DMS 273 treated with DMSO at 0.1 percent for 48 hours (cell line): ENCODE measurements at places on chromosomes 2 and 18.

DNA sequence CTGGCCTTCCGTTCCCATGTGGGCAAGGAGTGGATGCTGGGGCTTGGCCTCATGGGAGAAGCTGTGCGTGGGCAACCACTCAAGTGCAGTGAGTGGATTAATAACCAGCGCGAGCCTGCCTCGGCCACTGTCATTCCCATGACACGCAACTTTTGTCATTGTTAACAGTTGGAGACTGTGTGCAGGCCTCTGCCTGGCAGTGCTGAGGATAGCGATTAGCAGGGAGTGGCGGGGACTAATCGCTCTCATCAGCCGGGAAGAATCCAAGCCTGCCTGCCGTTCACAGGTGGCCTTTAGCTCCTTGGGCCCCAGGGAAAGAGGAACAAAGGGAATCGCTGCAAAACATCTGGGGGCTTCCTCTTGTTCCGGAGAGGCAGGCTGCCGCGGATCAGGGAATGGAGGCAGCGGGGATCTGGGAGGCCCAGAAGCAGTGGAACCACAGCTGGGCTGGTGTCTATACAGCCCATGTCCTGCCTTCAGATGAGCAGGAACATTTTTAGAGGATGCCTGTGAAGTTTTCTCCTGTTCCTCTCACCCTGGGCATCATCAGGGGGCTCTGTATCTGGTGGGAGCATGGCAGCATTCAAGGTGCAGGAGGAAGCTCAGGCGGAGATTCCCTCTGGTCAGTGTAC, 53.8 kb downstream of the CTIF start:
- DNase-seq = no peak

GRCh38 chr2:237830522-237830921, 28.9 kb upstream of the RAMP1 start:
- no peak for DNase-seq

GRCh38 chr2:68250196-68250595, 2.1 kb downstream of the PPP3R1 start:
- no peak for DNase-seq

DNA sequence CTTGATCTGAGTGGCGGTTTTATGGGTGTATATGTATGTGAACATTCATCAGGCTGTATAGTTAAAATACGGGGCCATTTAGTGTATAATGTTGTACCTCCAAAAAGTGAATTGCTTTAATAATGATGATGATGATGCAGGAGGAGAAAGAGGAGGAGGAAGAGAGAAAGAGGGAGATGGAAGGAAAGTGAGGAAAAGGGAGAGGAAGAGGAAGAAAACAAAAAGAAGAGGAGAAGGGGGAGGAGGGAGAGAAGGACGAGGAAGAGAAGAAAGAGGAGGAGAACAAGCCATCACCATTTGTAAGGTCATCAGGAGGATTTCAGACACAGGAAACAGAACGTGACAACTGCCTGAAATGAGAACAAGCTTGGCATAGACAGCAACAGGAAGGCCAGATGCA, 168.4 kb upstream of the NCKAP5 start:
- no peak for DNase-seq

DNA sequence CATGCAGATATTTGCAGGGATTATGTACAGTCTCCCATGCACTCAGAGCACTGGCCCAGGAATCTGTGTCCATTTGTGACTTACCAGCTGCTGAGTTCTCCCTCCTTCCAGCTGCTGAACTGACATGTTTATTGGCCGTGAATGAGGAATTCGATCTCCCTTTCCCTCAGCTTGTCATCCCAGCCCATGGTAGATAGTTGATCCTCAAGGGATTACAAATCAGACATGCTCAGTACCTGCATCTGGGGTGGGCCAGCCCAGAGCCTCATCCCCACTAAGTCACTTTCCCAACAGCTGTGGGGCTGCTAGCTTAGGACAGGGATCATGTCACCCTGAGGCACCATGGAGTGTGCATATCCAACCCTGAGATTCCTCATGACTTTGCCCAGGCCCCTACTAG, 1284.9 kb upstream of the LRRTM1 start:
- DNase-seq = no peak

DNA sequence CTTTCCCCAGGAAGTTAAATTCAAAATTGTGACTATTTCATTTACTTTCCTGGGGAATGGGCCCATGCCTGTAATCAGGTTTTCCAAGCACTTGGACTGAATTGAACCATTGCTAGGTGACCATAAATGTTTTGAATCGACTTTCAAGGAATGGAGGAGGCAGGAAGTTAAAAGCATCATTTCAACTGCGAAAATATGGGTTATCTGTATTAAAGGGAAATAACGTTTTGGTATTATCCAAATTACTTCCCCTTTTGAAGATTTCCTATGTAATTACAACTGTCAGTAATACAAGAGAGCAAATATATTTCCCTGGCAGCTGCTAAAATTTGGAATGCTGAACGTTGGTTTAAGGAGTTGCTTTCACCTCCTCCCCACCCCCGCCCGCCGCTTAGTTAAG, 19.0 kb downstream of the PNO1 start:
- DNase-seq = no peak

- peak; percentile 90 for DNase-seq
These were observed 31.8 kb downstream of the KLF7 start for GRCh38 chr2:207133820-207134519.

DNA sequence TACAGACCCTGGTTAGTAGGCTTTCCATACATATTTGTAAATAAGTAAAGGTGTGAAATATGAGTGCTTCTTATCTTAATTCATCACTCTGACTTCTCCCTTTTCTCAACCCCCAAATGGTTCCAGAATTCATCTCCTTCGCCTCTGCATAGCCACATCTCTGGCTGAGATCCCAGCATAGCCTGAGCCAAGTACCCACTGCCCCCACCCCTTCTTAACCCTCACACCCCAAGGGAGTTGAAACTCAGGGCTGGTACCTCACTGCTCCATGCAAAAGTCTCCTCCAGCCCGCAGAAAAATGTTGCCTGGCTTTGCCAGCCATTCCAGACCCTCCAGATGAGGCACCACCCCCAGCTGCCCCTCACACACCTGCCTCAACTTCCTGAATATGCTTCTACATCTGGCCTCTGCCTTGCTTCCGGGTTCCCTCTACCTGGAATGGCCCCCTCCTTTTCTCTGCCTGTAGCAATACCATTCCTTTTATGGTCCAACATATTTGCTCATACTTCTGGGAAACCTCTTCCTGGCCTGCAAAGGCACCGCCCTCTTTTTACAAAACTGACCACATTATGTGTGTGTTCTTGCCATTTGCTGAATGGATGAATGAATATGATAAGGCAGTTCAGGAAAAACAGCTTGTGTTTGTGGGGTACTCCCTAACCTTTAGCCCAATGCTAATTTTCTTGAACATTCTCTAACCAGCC, 112.8 kb downstream of the CELF4 start:
- DNase-seq = no peak

DNA sequence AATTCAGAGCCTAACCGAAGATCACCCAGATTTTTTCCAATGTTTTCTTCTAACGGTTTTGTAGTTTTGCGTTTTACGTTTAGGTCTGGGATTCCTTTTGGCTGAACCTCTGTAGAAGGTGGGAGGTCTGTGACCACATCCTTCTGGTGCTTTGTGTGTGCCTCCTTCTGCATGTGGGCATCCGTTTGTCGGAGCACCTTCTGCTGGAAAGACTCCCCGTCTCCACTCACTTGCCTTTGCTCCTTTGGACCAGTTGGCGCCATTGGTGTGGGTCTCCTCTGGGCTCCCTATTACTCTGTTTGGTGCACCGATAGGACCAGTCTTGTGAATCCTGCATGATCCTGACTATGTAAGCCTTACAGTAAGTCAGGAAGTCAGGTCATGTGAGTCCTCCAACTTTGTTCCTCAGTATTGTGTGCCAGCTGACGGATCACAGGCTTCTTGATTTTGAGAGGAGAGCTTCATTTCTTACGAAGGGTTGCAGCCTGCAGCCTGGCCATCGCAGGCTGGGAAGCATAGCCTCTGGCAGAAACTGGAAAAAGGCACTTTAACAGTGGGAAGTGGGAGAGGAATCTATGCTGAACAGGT, 13.6 kb downstream of the AQP12A start:
- no peak for DNase-seq

DNA sequence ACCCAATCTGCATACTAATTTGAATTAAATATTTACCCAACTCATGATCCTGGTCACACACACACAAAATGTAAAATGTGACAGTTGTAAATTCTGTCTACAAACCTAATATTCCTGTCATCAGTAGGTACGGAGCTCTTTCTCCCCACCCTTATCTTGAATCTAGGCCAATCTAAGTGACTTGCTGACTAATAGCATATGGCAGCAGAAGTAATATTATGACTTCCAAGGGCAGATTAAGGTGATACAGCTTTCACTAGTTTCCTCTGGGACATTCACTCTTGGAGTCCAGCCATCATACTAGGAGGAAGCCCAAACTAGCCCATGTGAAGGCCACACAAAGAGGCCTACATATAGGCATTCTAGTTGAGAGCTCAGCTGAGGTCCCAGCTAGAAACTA, 89.4 kb downstream of the TMEM131 start:
- peak; percentile 69 for DNase-seq

DNA sequence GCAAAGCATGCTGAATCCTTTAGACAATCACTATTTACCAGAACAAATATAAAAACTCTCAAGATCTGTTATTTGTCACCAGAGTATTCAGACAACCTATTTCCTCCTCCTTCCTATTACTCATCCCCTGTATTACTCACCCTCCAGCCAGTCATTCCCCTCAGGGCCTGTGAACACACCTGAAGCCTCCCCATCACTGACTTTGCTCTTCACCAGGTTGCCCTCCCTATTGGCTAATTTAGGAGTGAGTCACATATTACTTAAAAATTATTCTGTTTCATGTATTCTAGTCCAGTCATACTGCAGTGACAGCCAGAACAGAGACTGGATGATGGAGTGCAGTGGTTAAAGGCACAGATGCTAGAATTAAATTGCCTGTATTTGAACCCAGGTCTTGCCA, 3.7 kb upstream of the ATG16L1 start:
- no peak for DNase-seq

DNA sequence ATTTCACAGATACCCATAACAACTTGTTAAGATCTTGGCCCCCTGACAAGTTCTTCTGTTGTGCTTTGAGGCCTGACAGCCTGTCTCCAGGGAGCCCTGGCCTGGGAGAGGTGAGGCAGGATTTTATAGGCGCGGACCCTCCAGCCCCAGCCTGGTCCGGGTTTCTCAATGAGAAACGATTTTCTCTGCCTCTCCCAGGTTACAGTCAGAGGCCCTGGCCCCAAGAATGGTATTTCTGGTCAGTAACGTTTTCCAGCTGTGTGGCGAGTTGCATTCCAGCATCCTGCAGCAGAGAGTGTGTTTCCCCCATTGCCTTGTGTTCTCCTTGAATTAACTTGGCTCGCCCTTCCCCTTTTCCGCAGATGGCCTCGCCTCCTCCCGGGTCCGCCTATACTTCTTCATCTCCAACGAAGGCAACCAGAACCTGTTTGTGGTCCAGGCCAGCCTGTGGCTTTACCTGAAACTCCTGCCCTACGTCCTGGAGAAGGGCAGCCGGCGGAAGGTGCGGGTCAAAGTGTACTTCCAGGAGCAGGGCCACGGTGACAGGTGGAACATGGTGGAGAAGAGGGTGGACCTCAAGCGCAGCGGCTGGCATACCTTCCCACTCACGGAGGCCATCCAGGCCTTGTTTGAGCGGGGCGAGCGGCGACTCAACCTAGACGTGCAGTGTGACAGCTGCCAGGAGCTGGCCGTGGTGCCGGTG, 3.0 kb downstream of the INHBB start:
- DNase-seq = no peak

DNA sequence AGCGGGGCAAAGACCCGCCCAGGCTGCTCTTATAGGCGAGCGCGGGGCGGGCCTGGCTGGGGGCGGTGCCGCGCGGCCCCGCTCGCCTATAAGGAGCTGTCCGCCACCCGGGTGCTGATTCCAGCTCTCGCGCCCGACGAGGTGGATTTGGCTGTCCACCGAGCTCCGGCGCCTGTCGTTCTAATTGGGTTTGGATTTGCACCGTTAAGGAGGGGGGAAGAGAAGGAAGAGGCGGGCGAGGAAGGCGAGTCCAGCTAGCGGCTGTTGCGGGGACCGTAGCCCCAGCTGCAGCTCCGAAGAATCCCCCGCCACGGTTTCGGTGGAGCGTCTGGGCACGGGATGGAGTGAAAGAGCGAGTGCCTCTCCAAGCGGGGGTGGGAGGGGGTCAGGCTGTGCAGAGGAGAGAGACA, at the start of gene CNTNAP5:
CNTNAP5 (plus strand) TSS at position 117 of the 410 bp plus-strand sequence. CDS start 364 bp downstream, outside the sequence.
- DNase-seq = peak; percentile 7

DNA sequence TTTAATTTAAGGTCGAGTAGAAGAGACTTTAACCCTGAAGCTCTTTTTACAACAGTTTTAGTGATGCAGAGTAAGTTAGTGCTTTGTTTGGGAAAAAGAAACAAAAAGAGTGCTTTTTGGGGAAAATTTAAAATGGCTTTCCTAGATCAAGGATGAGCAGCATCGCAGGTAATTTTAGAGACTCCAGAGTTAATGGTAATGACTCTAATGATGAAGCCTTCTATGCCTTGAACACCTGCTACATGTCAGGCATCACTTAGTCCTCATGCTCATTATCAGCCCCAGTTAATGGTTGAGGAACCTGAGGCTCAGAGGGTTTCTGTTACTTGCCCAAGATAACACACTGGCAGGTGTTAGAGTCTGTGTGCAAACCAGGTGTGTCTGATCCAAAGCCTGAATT, 167.8 kb downstream of the ACOXL start:
- no peak for DNase-seq

- DNase-seq = no peak
These were observed 27.8 kb downstream of the KIF5C start for GRCh38 chr2:148902798-148903197.
